ENCODE measurements at places on chromosomes 3 and 15.

DNA sequence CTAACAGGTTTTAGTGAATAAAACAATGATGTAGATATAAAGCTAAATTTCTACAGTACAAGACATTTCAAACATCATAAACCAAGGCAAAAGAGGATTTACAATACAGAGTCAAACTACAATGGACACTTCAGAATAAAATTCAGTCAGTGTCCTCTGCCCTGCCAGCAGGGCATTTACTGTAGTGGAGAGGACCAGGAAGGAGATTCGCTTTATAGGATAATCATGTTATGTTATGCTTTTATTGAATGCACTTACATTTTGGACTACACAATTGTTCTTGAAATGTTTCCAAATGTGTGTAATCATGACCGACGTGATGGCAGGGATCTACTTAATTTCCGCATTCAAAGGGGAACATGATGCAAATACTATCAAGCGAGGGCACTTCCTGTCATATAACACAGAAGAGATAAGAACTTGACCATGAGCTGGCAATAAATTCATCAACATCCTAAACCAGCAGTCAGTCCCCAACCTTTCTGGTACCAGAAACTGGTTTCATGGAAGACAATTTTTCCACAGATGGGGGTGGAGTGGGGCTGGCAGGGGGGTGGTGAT lies 925.6 kb downstream of the FHIT start:
- DNase-seq, result no peak

GRCh38 chr3:87350367-87351199 lies 74.2 kb upstream of the POU1F1 start:
- DNase-seq, result peak; percentile 74

DNA sequence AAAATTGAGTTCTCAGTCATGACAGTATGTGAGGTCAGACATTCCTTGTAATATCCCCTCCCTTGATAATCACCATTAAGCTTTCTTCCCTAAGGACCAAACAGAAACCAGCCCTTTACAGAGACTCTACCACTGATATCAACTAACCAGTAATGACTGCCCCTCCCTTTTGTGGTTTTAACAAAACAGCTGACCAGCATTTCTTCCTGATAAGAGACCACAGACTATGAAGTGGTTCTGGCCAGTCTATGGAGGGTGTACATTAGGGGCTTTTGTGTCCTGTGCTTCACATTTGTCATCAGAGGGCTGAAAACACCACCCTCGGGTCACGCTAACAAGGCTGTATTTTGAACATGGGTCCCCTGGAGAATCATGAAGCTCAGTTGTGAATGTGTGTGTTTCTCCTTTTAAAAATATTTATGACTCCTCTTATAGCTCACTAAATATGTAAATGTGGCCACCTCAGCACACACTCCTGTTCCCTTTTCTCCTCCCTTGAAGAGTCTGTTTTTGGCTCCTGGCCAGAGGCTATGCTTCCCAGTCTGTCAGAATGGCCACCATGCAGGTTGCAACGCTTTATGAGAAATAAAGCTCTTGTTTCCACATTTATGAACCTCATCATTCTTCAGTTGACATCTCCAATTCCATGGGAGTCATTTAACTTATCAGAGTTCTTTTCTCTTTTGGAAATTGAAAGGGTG lies 239.3 kb downstream of the CPNE4 start:
- DNase-seq, result no peak

GRCh38 chr3:45440562-45440961 lies 52.2 kb downstream of the LARS2 start:
- no peak for DNase-seq

DNA sequence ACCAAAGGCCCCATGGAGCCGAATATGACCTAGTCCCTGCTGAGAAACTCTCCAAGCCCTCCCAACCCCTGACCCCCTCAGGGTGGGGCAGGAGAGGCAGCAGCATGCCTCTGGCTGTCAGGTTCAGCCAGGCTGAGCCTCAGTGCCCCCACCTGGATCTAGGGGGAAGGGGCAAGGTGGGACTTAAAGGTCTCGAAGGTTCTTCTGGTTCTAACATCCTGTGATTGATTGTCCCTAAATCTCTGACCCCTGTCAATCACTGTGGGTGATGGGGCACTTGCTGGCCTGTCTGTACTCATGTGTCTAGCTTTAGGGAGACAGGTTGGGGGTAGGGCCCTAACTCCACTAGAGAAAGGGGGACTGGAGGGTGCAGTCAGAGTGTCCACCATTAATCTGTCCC lies 13.8 kb downstream of the NBEAL2 start:
- DNase-seq, result no peak

DNA sequence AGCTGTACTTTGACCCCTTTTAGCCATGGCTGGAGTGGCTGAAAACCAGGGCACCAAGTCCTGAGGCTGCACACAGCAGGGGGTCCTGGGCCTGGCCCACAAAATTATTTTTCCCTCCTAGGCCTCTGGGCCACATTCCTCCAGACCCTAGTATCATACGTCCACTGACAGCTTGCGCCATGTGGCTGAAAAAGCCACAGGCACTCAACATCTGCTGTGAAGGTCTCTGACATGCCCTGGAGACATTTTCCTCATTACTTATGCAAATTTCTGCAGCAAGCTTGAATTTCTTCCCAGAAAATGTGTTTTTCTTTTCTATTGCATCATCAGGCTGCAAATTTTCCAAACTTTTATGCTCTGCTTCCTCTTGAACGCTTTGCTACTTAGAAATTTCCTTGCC lies 239.0 kb downstream of the SQOR start:
- no peak for DNase-seq

- no peak for DNase-seq
These were observed 9.2 kb downstream of the GATA2 start for GRCh38 chr3:128483657-128484403.
